ENCODE measurements at places on chromosomes 12 and 14.

GRCh38 chr14:52650774-52651173 is 44.6 kb downstream of the ERO1A start:
- DNase-seq, result no peak

GRCh38 chr12:6363330-6364043 is 11.9 kb downstream of the SCNN1A start:
- peak; percentile 75 for DNase-seq

DNA sequence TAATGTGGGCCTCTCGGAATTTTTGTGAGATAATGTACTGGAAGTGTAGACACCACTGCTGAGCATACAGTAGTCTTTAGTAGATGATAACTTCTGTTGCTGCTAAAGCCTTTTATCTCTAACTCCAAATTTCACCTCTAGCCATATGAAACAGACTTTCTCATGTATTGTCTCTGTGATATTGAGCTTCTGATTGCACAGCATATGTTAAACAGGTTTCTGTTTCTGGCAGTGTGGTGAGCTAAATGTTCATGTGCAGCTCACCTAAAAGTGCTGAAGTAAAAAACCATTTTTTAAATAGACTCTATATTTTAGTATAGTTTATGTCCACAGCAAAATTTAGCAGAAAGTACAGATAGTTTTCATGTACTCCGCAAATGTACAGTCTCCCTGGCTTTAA is 89.3 kb upstream of the ALX1 start:
- DNase-seq, result no peak

DNA sequence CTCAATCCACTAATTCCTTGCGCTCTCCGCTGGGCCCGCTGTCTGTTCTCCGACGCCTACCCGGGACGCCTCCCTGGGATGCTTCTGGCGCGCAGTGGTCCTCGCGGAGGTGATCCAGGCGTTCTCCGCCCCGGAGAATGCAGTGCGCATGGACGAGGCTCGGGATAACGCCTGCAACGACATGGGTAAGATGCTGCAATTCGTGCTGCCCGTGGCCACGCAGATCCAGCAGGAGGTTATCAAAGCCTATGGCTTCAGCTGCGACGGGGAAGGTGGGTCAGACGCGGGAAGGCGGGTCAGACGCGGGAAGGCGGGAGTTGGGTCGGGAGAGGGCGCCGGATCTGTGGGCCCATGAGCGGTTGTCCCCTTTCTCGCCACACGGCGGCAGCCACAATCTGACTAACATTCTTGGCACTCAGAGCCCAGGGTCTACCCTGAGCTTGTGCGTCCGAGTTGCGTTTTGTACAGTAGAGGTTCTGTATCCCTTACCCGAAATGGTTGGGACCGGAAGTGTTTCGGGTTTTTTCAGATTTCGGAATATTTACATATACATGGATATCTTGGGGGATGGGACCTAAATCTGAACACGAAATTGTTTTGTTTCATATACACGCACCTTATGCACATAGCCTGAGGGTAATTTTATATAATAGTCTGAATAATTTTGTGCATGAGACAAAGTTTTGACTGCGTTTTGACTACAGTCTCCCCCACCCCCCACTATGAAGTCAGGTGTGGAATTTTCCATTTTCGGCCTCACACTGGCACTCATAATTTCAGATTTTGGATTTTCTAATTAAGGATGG is 762 bp downstream of the C12orf57 start:
- DNase-seq, result peak; percentile 85

- DNase-seq, result no peak
Observed at GRCh38 chr12:106238146-106238545, 9.7 kb downstream of the CKAP4 start.

GRCh38 chr14:92341791-92342190 is 18.8 kb downstream of the SLC24A4 start:
- DNase-seq, result no peak

- DNase-seq, result no peak
Observed at GRCh38 chr14:81412779-81413178, 12.7 kb upstream of the STON2 start.

DNA sequence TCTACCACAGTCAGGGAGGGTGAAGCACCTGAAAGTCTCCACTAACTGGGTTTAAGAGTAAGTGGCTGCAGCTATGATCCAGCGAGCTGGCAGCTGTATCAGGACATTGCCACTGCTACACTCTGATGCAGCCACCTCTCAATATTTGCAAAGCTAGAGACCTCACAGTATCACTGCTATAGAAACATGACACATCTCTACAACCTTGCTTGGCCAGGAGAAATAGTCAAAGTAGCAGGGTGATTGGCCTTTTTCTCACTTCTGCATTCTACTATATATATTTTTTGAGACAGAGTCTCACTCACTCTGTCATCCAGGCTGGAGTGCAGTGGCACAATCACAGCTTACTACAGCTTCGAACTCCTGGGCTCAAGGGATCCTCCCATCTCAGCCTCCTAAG is 9.3 kb upstream of the FMNL3 start:
- DNase-seq, result no peak

GRCh38 chr14:87131879-87132278 is 861.1 kb downstream of the GALC start:
- no peak for DNase-seq

GRCh38 chr14:63401646-63402045 is 82.9 kb upstream of the GPHB5 start:
- DNase-seq, result no peak

DNA sequence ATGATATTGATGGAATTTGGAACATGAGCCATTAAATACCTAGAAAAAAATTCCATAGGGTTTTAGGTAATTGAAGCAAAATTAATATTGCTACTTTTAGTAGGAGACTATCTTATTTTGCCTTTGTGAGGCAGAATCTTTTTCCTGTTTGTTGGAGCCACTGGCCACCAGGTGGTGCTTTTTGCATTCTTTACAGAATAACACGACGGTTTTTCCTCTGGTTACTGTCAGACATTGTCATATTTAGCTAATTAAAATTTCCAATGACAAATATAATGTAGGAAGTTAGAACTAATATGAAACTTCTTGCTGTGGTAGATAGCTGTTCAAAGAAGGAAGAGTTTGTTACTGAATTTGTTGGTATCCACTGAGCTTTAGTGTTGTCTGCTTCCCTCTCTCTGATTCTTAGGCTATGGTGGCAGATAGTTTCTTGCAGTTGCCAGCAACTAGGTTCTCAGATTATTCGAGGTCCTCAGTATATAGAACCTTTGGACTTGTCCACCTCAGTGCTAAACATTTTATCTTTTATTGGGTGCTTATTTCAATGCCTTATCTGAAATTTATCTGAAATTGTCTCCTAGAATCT is 25.7 kb downstream of the RAB21 start:
- DNase-seq, result peak; percentile 51

DNA sequence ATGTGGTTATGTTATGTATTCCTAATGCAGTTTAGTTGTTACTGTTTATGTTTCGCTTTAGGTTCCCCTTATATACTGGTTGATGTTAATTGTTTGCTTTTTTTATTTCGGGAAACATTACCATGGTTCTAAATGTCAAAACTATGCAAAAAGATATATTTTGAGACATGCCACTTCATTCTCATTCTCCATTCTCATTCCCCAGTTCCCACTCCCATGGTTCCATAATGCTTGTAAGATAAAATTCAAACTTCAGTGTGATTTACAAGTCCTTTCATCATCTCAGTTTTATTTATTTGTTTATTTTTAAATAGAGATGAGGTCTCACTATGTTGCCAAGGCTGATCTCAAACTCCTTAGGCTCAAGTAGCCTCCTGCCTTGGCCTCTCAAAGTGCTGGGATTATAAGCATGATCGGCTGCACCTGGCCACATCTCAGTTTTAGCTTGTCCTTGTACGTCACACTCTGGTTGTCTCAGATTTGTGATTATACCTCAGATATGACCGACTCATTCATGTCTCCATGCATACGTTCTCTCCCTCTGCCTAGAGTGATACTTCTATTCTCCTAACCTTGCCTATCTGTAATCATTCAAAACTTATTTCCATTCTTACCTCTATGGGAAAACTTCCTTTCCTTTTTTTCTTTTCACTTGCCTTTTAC is 407.8 kb upstream of the RGS6 start:
- DNase-seq, result no peak

DNA sequence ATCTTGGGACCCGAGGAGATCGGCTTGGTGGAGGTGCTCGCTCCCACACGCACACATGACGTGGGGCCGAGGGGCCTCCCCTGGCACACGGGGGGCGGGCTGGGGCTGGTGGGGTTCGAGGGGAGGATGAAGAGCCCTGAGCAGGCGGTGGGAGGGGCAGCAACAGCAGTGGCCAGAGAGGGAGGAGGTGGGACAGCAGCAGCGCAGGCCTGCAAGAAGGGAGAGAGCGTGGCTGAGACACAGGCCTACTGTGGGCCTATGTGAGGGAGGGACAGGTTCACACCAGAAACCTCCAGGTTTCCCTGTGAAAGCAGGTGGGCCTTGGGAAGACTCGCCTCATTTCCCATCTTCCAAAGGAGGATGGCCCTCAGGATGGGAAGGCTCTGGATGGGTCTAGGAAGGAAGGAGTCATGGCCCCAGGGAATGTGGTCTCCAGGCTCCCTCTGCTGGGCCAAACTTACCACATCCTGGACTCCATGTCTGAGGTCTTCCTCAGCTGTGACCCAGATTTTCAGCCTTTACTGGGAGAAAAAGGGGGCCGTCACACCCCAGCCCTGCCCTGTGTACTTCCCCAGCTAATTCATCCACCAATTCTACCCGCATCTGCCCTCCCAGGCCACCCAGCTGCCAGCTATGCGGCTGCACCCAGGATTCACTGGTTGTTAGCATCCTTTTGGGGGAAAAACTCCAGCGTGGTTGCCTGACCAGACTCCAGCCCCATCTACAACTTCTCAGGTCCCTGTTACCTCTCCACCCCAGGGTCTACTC is 2.8 kb downstream of the PIANP start:
- DNase-seq, result peak; percentile 13

DNA sequence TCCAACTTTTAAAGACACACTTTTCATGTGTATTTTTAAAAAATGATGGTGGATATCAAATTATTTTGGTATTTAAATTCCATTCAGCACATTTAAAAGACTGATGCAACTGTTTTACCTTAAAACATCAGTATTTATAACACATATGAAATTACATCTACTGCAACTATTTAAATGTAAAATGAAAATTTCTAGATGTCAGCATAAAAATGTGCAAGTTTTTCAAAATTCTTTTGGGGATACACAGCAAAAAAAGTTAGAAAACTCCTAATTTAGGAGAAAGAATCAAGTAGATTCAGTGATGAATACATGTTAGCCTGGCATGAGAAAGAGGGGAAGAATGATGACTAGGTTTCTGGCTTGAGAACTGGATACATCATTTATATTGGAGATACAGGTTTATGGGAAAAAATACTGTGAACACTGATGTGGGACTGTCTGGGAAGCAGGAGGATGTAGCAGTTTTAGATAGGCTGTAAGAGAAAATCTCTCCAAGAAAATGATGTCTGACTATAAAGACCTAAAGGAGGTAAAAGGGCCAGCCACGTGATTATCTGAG is 9.2 kb downstream of the SOS2 start:
- DNase-seq, result no peak

DNA sequence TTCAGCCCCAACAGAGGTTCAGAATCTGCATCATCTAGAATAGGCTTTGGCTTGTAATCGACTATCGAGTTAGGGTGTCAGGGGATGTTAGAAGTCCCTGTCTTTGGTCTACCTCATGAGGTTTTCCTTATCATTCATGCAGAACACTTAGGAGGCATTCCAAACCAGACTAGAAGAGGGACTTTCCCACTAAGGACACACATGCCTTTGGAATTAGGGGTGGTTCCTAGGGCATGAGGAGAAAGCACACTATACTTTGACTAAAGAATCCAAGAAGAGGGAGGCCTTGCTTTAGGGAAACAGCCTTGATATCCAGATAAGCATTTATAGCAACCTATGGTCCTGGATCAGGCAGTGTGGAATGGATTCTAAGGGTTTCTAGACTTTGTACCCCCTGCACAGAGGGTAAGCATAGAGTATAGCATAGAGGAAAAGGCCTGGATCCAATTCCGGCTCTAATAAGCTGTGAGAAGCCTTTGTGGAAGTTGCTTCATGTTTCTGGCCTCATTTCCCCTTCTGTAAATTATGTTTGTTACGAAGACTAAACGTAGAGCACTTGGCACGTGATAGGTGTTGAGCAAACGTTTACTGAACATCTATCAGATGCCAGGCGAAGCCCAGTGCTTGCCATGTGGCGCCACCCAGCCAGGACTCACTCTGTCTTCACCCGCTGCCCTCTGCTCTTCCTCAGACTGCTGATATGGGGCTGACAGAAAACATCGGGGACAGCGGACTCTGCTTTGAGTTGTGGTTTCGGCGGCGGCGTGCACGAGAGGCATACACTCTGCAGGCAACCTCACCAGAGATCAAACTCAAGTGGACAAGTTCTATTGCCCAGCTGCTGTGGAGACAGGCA is 13.2 kb downstream of the ZNF219 start:
- no peak for DNase-seq

GRCh38 chr14:45709541-45709940 is 456.5 kb upstream of the MIS18BP1 start:
- no peak for DNase-seq

DNA sequence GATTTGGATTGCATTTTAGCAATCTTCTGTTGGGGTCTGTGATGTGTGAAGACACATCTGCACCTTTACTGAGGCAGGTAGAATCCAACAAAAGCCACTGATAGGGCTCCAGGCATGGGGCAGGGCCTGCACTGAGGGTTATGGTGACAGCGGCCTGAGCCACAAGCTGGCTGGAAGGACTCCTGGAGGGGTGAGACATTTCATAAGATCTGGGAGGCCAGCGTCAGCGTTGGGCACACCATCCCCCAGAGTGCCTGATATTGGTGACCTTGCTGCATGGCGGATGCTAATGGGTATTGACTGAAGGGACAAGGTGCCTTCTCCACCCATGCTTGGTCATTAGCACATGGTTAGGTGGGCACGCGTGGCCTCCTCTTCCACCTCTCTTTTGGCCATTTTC is 187.6 kb downstream of the CACNA1C start:
- DNase-seq, result no peak

DNA sequence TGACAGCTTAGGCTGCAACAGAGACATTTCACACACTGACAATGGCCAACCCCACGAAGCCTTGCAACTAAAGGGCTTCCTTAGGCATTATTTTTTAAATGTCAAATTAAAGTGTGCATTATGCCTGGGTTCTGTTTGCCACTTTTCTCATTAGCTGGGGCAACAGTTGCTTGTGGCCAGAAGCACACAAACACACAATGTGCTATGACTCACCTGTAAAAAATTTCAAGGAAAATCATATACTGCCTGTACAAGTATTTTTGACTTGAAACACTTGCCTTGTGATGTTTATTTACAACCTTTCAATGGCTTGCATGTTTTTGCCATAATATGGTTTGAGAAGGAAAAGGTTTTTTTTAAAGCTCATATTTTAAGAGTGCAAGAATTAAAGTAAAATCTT is 1.9 kb downstream of the NTN4 start:
- no peak for DNase-seq

- DNase-seq, result no peak
Observed at GRCh38 chr12:98939926-98940325, 294.8 kb downstream of the APAF1 start.

- DNase-seq, result no peak
Observed at GRCh38 chr12:103327676-103328075, 168.1 kb downstream of the C12orf42 start.

DNA sequence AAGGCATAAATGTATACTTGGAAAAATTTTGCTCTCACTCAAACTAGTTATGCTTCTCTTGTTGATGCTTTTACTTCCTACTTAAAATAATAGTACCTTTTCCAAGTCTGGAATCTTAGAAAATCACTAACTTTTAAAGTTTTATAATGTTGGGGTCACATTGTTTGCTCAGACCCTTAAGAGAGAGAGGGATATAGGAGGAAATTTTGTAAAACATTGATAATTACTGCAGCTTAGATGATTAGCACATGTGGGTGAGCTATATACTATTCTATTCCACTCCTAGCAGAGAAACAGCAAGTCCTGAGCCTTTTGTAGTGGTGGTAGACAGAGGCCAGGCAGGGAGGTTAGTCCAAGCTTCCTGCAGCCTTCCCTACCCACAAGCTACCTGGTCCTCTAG is 13.4 kb downstream of the EID3 start:
- no peak for DNase-seq
